ENCODE measurements at places on chromosomes 11 and 22. TPM values are rescaled to one million over a fixed set of nuclear protein-coding genes. Genes with fewer than 3 reads are reported as not detected.

The MTMR3 gene
- total RNA-seq: 31.9 TPM

The MGAT3 gene
- 1.8 TPM for total RNA-seq

The CAVIN3 gene
- total RNA-seq: 119 TPM

The COPB1 gene
- total RNA-seq: 131 TPM

The RFPL2 gene
- not detected for total RNA-seq

The PAX6 gene
- 1.1 TPM for total RNA-seq

The TPST2 gene
- total RNA-seq: 33.4 TPM

The SSRP1 gene
- total RNA-seq: 156 TPM

The FANCF gene
- total RNA-seq: 19.2 TPM

The CRYAB gene
- total RNA-seq: 23.9 TPM

The PRODH gene
- total RNA-seq: 1.9 TPM

The TRIM29 gene
- 0.41 TPM for total RNA-seq

The NRGN gene
- not detected for total RNA-seq

The TSPAN18 gene
- total RNA-seq: 4.7 TPM

The NLRP14 gene
- total RNA-seq: not detected

- DNase-seq: no peak
Observed at GRCh38 chr11:111674941-111675340, 72.7 kb downstream of the SIK2 start.

DNA sequence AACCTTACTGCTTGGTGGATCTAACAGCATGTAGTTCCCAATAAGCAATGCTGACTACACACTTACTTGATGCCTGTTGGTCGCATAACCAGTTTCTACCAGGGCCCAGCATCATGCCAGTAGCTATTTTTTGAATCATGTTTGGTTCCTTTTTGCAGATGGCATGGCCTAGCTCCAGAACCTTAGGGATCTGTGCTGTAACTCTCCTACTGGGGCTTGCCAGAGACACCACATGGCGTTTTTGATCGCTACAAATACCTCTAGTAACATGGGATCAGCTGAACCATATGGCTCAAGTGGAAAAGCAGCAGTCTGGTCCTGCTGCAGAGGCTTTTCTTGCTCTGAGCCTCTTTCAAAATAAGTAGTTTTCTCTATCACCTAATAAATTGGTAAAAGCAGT lies 654.6 kb upstream of the API5 start:
- DNase-seq: no peak

DNA sequence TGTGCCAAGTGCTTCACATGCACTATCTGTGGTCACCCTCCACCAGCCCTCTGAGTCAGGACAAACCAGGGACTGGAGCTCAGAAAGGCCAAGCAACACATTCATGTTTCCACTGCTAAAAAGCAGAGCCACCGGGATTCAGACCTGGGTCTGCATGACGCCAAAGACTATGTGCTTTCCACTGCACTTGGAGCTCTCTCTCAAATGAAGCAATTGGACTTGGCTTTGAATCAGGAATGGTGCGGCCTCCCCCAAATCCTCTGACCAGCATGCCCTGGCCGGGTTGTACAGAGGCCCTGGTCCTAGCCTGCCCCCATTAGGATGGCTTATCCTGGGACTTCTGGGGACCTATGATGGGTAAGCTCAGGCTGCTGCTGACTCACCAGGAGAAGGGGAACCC lies 80.7 kb downstream of the PKNOX2 start:
- DNase-seq: no peak

DNA sequence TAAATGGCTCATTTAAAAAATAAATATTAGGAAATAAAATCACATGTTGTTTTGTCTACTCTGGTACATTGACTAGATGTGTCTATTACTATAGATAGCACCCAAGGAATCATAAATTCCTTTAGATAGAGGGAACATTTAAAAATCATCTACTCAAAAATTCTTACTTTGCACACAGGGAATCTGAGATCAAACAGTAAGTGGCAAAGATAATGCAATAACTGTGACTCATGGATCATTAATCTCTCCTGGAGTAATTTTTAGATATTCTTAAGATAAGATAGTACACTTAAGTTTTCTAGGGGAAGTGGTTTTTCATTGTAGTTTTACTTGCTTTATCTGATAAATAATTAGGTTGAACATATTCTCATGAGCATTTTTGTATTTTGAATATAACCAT lies 468.9 kb downstream of the LUZP2 start:
- DNase-seq: no peak

GRCh38 chr11:64060861-64061444 lies 25.2 kb downstream of the FLRT1 start:
- no peak for DNase-seq

- no peak for DNase-seq
Observed at GRCh38 chr11:64477675-64478074, 113.3 kb upstream of the SLC22A12 start.

DNA sequence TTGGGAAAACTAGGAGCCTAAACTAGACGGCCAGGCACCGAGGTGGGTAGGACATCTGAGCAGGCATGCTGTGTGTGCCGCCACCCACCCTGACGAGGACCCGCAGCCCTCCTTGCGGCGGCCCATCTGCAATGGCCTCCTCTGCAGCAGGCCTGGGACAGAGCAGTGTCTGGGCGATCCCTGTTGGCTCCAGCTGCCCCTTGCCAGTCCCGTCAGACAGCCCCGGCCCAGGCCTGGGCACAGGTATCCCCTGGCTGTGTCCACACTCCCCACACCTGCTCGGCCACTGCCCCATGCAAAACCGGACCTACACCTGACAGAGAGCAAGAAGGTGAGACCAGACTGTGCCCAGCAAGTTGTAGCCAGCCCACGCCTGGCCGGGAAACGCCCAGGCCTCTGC lies 38.7 kb upstream of the GNB1L start:
- DNase-seq: no peak

- no peak for DNase-seq
Observed at GRCh38 chr22:27331526-27332281, 469.9 kb downstream of the MN1 start.

DNA sequence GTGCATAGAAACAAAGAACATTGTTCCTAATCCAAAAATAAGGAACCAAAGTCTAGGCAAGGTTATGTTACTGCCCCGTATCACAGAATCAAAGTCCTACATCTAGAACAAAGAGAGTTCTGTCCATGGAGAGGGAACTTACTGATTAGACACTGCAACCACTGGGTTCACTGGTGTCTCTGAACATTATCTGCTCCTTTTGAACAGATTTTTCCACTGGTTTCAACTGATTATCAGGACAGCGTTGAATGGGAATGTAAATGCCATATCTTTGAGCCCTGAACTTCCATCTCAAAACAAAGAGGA lies 20.1 kb upstream of the OR8D2 start:
- no peak for DNase-seq

DNA sequence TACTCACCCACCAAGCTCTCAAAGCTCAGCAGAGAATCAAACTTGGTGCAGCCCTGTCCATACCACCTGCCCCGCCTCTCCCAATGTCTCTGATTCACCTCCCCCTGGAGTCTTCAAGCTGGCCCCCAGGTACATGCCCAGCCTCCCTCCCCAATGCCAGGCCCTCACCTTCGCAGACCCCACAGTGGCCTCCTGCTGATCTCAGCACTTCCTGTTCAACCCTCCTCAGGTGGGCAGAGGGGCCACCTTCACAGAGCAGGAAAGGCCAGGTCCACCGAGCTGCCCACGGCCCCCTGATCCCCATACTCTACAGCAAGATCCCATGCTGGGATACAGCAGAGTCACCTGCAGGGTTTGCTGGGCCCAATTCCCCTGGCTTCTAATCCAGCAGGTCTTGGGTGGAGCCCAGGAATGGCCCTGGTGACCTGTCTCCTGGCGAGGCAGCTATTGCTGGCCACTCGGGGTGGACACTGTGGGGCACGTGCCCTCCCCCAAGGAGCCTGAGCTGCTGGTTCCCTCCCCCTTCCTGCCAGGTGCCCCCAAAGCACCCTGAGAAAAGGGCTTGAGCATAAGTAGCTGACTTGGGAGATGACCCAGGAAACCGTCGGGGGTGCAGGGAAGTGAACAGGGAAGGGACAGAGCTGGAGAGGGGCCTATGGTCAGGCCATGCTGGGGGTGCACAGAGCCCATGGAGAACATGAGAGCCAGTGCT lies 150.7 kb downstream of the BRD1 start:
- DNase-seq: no peak

DNA sequence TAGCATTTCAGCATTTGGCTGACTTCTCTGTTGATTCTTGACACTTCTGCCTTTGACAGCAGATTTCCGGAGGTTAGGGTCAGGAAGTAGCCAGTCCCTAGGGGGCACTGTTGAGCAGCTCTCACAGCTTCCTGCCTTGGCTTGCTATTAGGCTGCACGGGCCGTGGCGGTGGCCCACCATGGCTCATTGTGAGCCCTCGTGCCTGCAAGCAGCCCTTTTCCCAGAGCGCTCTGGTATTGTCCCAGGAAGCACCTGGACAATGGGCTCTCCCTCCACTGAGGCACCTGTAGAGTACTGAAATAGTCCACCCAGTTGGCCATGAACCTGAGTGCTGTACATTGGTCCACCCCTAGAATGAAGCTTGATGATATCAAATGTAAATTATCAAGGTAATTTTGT lies 100.2 kb upstream of the GAL start:
- no peak for DNase-seq

DNA sequence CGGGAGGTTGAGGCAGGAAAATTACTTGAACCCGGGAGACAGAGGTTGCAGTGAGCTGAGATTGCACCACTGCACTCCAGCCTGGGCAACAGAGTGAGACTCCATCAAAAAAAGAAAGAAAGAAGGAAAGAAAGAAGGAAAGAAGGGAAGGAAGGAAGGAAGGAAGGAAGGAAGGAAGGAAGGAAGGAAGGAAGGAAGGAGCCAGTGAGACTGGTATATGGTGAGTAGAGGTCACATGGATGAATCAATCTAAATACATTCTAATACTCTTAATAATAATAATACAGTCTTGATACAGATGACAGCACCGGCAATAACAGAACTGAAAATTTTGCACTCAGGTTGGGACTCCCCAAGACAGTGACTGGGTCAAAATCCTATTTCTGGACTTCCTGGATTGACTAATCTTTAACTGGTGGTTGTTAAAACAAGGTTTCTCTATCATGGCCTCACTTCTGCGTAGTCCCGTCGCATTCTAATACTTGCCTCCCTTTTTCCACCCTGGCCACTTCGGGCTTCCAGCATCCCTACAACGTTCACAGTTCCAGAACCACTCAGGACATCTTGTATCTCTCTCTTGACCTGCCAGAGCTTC lies 53.5 kb upstream of the EIF3M start:
- DNase-seq: no peak

DNA sequence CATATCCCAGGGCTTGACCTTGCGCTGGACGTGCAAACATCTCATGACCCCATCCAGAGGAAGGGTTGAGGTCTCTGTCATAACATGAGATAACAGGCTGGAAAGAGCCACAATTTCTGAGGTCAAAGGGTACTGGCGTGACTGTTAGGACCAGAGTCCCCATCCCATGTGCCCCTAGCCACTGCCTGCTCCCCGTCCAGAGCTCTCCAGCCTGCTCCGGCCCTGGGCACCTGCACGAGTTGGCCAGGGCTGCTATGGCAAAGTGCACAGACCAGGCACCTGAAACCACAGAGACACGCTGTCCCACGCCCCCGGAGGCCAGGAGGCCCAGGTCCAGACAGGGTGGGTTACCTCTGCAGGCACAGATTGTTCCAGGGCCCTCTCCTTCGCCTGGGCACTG lies 58.9 kb downstream of the SHANK2 start:
- no peak for DNase-seq

- DNase-seq: no peak
Observed at GRCh38 chr11:44535191-44535980, 30.1 kb upstream of the CD82 start.

GRCh38 chr22:20211997-20212753 lies 55.9 kb downstream of the RTN4R start:
- DNase-seq: no peak

GRCh38 chr11:114262681-114263512 lies 33.3 kb upstream of the NNMT start:
- DNase-seq: no peak

GRCh38 chr11:129593098-129593497 lies 217.4 kb downstream of the BARX2 start:
- DNase-seq: no peak

DNA sequence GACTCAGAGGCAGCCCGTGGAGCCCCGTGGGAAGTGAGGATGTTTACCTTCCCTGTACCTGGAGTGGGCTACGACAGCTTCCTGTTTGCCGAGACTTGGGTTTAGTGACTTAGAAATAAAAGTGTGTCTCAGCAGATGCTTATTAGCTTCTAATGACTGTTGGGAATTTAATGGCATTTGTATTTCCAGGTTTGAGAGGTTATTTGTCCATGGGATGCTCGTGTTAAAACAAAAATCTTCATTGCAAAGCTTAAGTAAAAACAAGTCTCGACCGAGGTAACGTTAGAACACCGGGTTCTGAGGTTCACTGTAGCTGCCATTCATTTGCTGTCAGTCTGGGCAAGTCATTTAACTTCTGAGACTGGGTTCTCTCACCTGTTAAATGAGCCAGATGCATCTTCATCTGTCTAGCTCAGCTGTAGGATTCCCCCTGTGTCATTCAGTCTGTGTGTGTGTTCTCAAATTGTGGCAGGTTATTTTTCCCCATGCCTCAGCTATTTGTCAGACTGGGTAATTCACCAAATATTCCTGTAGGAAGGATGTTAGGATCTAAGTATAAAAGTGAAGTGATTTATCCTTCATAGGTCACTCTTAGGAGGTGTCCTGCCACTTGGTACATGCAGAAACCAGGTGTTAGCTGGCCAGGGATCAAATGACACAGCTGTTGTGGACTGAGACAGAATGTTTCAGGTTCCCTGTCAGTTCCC lies 791 bp downstream of the EI24 start:
- DNase-seq: no peak

- DNase-seq: no peak
Observed at GRCh38 chr11:92347454-92347853, 122.8 kb downstream of the FAT3 start.

GRCh38 chr11:76778874-76779273 lies 4.3 kb upstream of the TSKU start:
- DNase-seq: no peak

GRCh38 chr11:79050786-79051185 lies 390.0 kb downstream of the TENM4 start:
- no peak for DNase-seq

- no peak for DNase-seq
Observed at GRCh38 chr11:118152020-118152551, 537 bp downstream of the SCN4B start.

- DNase-seq: no peak
Observed at GRCh38 chr22:50017701-50018224, 5.2 kb upstream of the IL17REL start.

DNA sequence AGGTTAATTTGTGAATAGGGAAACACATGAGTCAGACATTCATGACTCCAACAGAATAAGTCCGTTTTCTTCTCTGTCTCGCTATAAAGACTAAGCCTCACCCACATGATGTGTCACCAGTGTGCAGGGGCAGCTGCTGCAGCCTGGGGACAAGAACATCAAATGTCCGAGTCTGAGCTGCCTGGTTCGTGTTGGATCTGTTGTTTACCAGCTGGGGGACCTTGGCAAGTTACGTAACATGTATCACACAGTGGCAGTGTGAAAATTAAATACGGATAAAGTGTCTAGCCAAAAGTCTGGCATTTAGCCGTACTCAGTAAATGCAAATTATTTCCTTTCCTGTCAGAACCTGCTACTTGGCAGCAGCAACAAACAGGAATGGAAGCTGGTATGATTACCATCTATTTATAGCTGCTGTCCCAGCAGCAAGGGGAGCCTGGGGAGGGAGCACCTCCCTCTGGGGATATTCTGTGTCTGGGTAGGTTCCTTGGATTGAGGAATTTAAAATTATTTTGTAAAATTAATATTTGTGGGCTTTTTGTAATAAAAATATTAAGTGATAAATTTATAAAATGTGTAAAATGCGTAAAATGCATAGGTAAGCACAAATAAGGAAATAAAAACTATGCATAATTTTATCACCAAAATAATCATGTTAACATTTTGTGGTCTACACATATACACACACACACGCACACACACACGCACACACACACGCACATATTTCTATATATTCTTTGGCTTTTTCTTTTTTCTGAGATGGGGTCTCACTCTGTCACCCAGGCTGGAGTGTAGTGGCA lies 1.3 kb upstream of the CLDN25 start:
- DNase-seq: peak; percentile 59

Data from kidney epithelial cell (primary cell).